ENCODE measurements at places on chromosomes 4 and X.

GRCh38 chr4:4555916-4556315 lies 14.1 kb upstream of the STX18 start:
- DNase-seq = no peak

- DNase-seq = no peak
These were observed 94.6 kb upstream of the GALNT7 start for GRCh38 chr4:173073939-173074500.

DNA sequence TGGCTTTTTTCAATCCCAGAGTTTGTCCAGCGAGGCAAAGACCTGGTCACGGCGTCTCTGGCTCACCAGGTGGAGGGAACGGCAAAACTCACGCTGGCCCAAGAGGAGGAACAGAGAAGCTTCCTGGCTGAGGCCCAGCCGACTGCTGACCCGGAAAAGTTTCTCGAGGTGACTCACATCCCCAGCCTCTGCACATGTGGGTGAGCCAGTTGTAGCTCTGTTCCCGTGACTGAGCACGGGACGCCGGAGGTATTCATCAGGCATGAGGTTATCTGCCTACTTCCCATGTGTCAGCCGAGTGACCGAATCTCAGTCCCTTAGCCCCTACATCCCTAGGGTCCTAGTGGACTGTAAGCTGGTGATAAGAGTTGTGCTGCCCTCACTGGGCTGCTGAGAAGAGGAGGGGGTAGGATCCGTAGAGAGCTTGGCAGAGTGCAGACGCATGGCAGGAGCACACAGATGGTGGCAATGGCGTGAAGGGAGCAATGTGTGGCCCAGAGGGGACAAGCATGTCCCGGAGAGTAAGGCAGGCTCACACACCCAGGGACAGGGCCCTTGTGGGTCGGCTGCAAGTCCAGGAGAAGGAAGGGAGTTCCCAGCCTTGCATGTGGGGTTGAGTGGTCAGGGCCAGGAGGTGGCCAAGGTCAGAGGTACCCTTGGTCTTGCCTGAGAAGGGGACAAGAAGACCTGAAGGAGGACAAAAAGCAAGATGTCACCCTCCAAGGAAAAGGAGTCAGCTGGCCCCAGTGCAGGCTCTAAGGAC lies 42.9 kb downstream of the EVC start:
- DNase-seq = no peak

DNA sequence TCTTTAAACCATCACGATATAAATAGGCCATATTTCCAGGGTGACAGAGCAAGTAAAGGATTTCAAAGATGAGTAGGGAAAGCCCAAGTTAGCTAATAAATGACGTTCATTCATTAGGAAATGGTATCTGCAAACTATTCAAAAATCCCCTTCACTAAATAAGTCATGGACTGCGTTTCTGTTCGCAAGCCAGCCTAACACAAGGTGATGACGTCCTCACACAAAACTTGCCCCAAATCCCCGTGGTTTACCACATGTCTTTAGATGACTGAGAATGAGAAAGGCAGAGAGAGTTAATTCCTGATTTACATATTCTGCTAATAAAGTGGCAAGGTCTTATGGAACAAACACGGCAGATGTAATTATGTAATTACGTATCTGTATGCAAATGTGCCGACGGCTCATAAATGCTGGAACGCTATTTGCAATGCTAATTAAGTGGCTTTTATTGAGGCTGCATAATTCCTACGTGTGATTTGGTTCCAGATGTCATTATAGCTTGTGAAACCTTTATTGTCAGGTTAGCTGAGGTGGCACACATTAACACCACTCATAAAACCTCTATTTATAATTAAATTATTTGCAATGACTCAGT lies 437.7 kb upstream of the FRG1 start:
- no peak for DNase-seq

DNA sequence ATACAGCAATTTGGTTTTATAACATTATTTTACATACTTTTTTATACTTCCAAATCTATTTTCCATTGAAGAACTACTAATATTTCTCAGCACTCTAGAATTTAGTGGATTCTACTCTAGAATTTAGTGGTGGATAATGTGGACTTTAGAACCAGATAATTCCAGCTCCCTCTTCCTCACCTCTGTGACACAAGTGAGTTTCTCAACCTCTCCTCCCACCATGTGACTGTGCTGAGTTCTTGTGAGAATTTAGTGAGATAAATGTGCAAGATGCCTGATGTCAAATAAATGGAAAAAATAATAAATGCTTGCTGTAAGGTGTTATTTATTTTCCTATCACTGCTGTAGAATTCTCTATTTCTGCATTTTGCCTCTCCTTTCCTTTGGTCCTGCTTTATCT lies 107.3 kb downstream of the CPEB2 start:
- no peak for DNase-seq

- no peak for DNase-seq
These were observed 30.8 kb downstream of the RTL5 start for GRCh38 chrX:72100824-72101351.

DNA sequence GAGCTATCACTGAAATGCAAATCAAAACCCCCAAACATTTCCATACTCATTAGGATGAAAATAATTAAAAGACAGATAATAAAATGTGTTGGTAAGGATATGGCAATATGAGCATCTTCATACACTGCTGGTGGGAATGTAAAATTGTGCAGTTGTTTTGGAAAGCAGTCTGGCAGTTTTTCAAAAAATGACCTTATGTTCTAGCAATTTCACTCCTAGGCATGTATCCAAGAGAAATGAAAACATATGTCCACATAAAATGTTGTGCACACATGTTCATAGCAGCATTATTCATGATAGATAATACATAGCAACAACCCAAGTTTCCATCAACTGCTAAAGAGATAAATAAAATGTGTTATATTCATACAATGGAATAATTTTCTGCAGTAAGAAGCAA lies 14.8 kb upstream of the GPRASP2 start:
- DNase-seq = no peak

DNA sequence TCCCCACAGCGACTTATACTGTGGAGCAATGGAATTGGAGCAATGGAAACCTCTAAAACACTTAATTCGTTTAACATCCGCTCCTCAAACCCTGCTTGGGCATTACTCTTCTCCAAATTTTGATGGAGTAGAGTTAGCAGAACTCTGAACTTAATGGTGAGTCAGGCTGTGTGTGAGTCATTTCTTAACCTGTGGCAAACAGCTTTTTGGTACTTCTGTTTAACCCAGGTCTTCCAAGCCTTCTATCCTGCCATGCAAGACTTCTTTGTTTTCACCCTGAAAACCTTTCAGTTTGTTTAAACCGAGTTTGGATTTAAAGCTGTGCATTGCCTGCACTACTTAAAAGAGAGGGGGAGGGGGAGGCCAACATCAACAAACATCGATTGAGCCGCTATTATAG lies 3.6 kb upstream of the AMOT start:
- no peak for DNase-seq

DNA sequence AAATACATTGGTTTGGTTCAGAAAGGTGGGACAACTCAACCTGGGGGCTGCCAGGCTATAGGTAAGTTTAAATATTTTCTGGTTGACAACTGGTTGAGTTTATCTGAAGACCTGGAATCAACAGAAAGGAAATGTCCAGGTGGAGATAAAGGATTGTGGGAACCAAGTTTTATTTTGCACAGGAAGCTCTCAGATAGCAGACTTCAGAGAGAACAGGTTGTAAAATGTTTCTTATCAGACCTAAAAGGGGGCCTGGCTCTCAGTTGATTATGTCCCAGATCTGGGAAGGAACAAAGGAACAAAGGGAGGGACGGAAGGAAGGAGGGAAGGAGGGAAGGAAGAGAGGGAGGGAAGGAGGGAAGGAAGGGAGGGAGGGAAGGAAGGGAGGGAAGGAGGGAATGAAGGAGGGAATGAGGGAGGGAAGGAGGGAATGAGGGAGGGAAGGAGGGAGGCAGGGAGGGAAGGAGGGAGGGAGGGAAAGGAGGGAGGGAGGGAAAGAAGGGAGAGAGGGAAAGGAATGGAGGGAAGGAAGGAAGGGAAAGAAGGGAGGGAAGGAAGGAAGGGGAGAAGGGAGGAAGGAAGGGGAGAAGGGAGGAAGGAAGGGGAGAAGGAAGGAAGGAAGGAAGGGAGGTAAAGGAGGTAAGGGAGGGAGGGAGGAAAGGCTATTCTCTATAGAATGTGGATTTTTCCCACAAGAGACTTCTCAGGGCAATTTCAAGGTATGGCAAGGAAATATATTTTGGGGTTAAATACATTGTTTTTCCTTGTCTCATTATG lies 186.7 kb downstream of the DHRSX start:
- no peak for DNase-seq

DNA sequence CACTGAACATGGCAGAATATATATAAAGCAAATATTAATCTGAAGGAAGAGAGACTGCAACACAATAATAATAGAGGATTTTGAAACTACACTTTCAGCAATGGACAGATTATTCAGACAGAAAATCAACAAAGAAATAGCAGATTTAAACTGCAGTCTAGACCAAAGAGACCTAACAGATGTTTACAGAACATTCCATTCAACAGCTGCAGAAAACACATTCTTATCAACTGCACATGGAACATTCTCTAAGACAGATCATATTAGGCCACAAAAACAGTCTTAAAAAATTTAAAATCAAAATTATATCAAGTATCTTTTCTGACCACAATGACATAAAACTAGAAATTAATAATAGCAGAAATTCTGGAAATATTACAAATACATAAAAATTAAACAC lies 27.1 kb downstream of the CENPE start:
- no peak for DNase-seq

- DNase-seq = no peak
These were observed 232.2 kb downstream of the C4orf33 start for GRCh38 chr4:129328162-129328561.

DNA sequence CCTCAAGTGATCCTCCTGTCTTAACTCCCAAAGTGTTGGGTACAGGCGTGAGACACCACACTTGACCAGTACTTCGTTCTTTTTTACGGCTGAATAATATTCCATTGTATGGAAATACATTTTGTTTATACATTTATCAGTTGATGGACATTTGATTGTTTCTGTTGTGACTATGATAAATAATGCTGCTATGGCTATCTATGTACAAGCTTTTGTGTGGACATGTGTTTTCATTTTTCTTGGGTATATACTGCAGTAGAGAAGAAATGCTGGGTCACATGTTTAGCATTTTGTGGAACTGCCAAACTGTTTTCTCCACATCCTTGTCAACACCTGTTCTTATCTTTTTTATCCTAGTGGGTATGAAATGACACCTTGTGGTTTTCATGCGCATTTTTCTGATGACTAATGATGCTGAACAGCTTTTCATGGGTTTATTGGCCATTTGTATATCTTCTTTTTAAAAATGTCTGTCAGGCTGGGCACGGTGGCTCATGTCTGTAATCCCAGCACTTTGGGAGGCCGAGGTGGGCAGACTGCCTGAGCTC lies 37.3 kb downstream of the SAT1 start:
- no peak for DNase-seq

- DNase-seq = no peak
These were observed 189.6 kb downstream of the BCOR start for GRCh38 chrX:39907964-39908661.

DNA sequence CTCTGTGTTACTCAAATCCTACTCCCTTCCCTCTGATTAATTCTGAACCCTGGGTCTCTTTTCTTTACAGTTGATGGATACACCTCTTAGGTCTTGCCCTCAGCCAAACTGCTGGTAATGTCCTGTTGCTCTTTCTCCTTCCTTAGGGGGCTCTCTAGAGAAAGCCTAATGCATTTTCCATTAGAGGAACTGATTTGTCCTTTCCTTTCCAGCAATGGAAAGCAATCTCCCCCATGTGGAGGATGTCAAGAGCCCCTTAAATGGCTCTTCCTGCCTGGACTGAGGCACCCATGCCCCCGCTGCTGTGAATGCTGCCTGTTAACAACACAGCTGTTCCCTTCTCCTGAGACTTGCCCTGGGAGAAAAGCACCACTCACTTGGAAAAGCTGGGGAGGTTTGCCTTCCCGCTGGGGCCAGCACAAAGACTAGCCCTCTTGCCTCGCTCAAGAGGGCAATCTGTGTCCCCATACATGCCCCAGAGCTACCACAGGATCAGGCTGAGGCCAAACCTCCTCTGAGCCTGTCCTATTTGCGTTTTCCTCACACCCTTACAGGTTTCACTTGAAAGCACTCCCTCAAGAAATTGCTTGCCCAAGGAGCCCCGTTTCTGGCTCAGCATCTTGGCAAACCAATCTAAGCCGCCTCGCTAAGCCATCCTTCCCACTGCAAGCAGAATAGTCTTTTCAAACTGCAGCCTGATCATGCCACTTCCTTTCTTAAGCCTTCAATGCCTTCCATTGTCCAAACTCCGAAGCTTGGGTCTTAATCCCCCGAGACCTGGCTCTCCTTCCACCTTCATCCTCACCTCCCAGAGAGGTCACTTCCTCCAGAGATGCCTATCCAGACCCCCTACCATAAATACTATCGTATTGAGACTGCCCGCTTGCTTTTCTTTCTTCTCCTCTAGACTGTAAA lies 23.2 kb upstream of the SMIM20 start:
- DNase-seq = no peak

DNA sequence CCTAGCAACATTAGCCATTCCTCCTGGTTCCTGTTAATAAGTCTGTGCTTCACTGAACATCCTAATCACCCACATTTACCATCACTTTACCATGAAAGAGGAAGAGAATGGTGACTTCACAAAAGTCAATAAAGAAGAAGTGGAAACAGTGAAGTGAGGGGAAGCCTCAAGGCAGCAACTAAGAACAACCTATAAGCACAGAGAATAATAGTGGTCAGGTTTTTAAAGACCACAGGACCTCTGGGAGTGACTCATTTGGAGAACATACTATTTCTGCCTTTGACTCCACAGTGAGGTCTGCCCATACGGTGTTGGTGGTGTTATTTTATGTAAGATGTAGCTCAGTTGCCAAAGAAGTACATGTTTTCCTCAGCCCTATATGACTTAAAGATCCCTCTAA lies 86.0 kb upstream of the TET2 start:
- no peak for DNase-seq

DNA sequence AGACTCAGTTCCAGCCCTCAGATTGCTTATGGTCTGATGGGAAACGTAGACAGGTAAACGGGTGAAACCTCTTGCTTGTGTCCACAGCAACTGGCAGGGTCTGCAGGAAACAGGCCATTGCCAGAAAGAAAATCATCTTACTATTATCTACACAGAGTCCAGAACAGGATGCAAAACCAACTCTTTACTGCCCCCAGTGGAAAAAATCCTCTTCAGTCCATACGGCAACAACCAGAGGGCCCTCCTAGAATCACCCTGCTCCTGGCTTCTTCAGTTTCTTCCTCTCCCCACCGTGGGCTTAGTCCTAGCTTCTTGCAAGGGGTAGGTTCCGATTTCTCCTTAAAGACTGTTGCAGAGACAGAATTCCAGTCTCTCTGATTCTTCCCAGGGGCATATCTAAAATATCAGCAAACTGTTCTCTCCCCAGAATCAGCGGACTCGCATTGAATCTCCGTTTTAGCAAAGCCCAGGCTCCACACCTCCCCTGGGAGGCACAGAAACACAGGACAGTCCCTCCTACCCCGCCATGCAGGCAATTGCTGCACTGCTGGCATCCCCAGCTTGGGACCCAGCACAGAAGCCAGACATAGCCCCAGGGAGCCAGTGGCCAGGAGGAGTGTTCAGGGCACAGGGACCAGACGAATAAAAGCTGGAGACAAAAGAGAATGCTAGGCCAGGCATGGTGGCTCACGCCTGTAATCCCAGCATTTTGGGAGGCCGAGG lies 41.0 kb upstream of the SH3RF1 start:
- DNase-seq = no peak

- no peak for DNase-seq
These were observed 426.4 kb downstream of the PDGFC start for GRCh38 chr4:156545003-156545785.

GRCh38 chrX:750263-750662 lies 119.7 kb downstream of the SHOX start:
- no peak for DNase-seq
